LoVo (cell line): ENCODE measurements at places on chromosomes 12 and 14.

GRCh38 chr14:99134516-99135046 lies 137.4 kb downstream of the BCL11B start:
- no peak for DNase-seq

DNA sequence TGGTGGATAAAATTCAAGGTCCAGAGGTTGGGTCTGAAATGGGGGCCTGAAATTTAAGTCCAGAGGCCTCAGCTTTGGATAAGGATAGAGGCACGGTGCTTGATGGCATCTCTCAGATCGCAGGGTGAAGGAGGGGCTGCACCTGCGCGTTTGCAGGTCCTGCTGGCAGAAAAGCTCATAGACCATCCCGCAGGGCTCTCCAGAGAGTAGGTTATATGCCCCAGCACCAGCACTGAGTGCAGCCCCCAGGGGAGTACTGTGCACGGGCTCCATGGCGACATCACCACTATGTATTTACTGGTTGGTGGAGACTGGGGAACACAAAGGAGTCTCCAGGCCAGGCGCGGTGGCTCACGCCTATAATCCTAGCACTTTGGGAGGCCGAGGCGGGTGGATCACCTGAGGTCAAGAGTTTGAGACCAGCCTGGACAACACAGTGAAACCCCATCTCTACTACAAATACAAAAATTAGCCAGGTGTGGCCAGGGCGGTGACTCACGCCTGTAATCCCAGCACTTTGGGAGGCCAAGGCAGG lies 4.3 kb upstream of the CD63 start:
- no peak for DNase-seq

DNA sequence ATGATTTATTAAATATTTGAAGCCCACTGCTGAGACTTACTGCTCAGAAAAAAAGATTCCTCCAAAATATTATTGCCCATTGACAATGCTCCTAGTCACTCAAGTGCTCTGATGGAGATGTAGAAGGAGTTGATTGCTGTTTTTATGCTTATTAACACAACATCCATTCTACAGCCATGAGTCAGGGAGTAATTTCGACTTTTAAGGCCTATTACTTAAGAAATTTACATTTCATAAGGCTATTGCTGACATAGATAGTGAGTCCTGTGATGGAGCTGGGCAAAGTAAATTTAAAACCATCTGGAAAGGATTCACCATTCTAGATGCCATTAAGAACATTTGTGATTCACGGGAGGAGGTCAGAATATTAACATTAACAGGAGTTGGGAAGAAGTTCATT lies 5.2 kb downstream of the KCNJ8 start:
- DNase-seq: no peak

DNA sequence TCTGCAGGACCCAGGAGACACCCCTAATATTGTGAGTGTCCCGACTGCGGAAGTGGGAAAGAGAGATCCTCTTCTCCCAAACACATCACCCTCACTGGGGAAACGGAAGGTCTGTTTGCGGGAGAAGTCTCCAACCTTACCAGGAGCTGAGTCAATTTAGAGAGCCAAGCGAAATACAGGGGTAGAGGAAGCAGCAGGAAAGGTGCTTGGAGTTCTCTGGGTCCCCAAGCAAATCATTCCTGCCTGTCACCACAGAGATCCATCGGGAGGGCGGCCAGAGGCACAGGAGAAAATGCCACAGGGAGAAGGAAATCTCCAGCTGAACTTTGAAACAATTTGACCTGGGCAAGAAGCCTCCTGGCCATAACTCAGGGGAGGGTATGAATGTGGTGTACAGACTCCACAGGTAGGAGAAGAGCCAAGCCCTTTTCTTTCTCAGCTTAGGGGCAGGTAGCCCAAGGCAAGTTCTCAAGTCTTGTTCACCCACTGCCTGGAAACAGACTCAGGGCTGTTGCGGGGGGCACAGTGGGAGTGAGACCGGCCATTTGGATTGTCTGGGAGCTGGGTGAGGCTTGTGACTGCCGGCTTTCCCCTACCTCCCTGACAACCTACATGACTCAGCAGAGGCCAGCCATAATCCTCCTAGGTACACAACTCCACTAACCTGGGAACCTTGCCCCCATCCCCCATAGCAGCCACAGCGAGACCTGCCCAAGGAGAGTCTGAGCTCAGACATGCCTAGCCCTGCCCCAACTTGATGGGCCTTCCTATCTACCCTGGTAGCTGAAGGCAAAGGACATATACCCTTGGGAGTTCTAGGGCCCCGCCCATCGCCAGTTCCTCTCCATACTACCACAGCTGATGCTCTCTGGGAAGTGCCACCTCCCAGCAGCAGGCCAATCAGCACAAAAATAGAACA lies 211.9 kb upstream of the ARHGAP5 start:
- no peak for DNase-seq

DNA sequence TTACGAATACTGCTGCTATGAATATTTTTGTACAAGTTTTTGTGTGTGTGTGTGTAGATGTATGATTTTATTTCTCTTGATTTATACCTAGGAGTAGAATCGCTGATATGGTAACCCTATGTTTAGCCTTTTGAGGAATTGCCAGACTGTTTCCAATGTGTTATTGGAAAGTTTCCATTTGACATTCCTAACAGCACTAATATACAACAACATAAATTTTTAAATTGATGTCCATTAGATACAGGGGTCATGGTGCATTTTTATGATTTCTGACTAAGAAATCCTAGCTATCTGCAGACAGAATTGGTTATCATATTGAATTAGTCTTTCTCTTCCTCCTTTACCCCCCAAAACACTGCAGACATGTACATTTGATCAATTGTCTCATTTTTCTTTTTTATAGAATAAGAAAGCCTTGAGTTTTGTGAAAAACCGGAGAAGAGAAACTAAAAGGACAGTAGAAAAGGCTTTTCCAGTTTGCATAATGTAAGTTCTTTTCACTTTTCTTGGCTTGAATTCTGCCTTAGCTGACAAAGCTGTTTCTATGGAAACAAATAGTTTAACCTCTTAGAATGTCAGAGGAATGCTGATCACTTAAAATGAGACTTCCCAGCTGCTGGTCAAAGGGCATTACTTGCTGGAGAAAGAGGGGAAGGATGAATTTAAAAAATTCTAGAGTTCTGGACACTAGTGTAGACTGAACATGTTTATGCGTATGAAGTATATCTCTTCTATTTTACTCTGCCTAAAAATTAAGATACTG lies 28.2 kb downstream of the PALS1 start:
- no peak for DNase-seq

GRCh38 chr14:85332401-85332800 lies 197.5 kb upstream of the FLRT2 start:
- no peak for DNase-seq

GRCh38 chr12:131940141-131940547 lies 9.6 kb upstream of the EP400 start:
- DNase-seq: no peak
